Putamen (tissue), 1 donor: ENCODE measurements at places on chromosomes 2 and 18.

- no peak for DNase-seq
Measured at GRCh38 chr2:180653481-180653880, 326.9 kb upstream of the UBE2E3 start.

GRCh38 chr18:56003720-56004088 lies 415.7 kb upstream of the TCF4 start:
- DNase-seq = no peak

- DNase-seq = no peak
Measured at GRCh38 chr2:136582628-136583205, 182.6 kb upstream of the THSD7B start.

DNA sequence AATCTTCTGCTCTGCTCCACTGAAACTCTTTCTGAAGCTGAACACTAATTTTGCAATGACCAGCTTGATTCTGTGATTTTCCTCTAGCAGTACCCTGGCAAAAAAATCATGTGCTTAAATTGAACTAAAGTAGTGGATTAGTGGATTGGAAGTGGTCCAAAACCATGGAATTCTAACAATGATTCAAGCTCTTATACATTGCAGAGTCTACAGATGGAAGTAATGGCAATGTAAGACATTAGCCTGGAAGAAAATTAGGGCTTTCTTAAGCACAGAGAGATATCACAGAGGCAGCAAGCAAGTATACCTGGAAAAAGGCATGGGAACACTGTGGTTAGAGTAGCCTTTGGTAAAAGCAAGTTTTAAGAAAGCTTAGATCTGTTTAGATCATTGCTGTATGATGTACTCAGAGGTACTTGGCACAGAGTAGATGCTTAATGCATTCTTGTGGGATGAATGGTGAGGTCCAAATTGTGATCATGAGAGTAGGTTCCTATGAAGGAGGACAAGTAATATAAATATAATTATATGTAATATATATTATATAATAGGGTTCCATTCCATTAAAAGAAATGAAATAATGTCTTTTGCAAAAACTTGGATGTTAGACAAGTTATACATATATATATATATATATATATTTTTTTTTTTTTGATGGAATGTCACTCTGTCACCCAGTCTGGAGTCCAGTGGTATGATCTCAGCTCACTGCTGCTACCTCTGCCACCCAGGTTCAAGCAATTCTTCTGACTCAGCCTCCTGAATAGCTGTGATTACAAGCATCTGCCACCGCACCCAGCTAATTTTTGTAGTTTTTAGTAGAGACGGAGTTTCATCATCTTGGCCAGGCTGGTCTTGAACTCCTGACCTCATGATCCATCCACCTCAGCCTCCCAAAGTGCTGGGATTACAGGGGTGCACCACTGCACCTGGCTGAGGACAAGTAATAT lies 172.2 kb upstream of the SCN7A start:
- DNase-seq = no peak

GRCh38 chr18:74489676-74490075 lies 6.5 kb upstream of the CNDP2 start:
- DNase-seq = no peak

DNA sequence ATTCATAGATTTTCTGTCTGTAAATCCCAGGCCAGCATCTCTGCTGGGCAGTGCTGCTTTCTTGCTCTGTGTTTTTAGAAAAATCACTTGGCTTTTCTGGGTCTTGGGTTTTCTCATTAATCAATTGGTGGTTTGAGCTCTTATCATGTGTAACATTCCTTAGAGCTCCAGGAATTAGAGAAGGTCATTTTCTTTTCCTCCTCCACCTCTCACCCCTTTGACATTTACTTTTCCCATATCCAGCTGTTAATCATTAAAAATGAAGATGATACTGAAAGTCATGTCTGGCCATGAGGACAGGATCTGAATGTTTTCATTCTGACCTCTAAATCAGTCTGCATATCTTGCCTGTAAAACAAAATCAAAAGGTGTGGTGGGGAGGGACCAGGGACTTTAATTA lies 111.0 kb downstream of the LRRTM1 start:
- DNase-seq = no peak
